ENCODE measurements at places on chromosomes 4 and X. TPM values are rescaled to one million over a fixed set of nuclear protein-coding genes. Genes with fewer than 3 reads are reported as not detected.

Gene GATA1
- not detected for total RNA-seq

Gene SLC38A5
- total RNA-seq, result 0.67 TPM

Gene GLRA2
- total RNA-seq, result not detected

Gene TLR1
- total RNA-seq, result 29.6 TPM

Gene CXorf65
- total RNA-seq, result not detected

Gene CXCL11
- 0.73 TPM for total RNA-seq

Gene PPP1R2C
- not detected for total RNA-seq

Gene SAGE1
- total RNA-seq, result not detected

Gene STS
- 2.8 TPM for total RNA-seq

Gene HPGD
- total RNA-seq, result 9.5 TPM

Gene MAGEE1
- total RNA-seq, result 1.4 TPM

Gene CYLC1
- total RNA-seq, result not detected

Gene CABS1
- total RNA-seq, result not detected

Gene MAGED4B
- 6.7 TPM for total RNA-seq

Gene OSTC
- 96.7 TPM for total RNA-seq

Gene NPNT
- under 0.01 TPM for total RNA-seq

Gene RTL5
- 0.69 TPM for total RNA-seq

Gene ARSH
- not detected for total RNA-seq

Gene PAPSS1
- total RNA-seq, result 45.8 TPM

Gene RS1
- total RNA-seq, result not detected

Measured in melanocyte of skin (primary cell).